ENCODE measurements at places on chromosomes 5 and 9. TPM values are rescaled to one million over a fixed set of nuclear protein-coding genes. Genes with fewer than 3 reads are reported as not detected.

GRCh38 chr9:489198-490197 is 274.8 kb downstream of the DOCK8 start:
- peak; percentile 34 for DNase-seq

DNA sequence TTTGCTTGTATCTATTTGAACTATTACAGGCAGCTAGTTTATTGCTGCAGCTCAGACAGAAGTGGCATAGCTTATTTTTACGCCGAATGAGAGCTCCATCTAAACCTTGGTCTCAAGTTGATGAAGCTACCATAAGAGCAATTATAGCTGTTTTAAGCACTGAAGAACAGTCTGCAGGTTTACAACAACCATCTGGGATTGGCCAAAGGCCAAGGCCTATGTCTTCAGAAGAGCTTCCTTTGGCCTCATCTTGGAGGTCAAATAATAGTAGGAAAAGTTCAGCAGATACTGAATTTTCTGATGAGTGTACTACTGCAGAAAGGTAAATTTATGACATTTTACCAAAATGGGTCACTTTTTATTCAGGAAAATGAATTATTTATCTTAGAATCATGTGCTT is 67.9 kb downstream of the YTHDC2 start:
- DNase-seq, result no peak

Gene MARCOL
- not detected for total RNA-seq

- DNase-seq, result peak; percentile 1
These were observed 1.7 kb downstream of the GRIN3A start for GRCh38 chr9:101736717-101737116.

GRCh38 chr5:34501016-34501415 is 155.1 kb upstream of the RAI14 start:
- no peak for DNase-seq

All from M059J (cell line).